ENCODE measurements at places on chromosomes 2 and 18.

DNA sequence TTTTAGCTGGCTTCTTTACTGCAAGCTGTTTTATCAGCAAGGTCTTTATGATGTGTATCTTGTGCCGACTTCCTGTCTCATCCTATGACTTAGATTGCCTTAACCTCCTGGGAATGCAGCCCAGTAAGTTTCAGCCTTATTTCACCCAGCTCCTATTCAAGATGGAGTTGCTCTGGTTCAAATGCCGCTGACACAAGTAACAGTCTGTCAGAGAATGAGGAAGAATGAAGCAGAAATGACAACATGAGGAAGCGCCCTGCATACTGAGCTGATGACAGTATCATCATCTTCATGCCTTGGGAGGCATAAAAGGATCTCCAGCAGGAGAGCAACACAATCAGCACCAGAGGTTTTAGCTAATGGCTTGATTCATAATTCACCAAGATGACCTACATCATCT is 309.4 kb downstream of the NBAS start:
- no peak for DNase-seq

DNA sequence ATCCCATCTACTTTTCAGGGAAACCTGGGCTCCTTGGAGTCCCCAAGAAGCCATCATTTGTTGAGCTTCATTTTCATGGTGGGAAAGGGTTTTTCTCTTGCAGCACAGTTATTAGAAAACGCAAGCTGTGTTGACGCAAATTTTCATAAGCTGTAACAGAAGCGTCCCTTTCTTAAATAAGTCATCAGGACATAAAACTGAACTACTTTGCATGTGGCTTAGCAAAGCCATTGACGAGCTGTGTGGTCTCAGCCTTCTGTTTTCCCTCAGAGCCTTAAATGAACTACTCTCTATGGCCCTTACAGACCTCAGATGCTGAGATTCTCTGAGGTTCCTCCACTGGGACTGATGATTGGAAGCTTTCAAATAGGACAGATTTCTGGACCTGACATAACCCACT is 85.1 kb downstream of the ARL4C start:
- DNase-seq, result no peak

GRCh38 chr2:64947885-64948284 is 41.3 kb upstream of the SLC1A4 start:
- no peak for DNase-seq

GRCh38 chr2:143988082-143988481 is 531.8 kb downstream of the ZEB2 start:
- no peak for DNase-seq

DNA sequence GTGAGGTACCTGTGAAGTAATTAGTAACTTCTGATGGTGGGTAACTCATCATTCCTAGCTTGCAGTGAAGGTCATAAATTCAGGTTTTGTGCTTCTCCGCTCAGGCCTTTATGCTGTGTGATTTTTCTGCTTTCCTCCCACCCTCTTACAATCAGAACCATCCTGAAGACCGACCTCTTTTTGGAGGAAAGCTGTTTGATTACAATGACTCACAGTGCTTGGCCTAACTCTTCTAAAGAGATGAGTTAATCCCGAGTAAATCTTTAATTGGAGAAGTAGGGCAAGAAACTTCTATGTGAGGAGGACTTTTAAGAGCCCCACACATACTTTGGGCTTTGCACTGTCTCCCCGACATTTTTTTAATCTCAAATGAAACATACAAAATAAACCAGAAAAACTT is 53.1 kb downstream of the TTC27 start:
- no peak for DNase-seq

DNA sequence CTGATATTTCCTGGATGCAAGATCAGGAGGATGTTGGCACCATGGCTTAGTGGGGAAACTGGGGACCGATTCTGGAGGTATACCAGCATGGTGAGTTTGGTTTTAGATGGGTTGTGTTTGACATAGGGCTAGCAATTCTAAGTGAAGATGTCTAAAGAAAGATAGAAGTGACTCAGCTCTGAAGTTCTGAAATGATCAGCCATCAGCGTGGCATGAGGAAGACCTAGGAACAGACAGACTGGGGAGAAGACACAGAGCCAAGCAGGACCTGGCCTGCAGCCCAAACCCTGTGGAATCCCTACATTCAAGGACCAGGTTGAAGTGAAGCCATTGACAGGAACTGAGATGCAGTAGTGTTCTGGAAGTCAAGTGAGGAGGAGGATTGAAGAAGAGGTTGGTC is 39.8 kb downstream of the HRH4 start:
- DNase-seq, result no peak

GRCh38 chr2:56014046-56014730 is 90.6 kb upstream of the EFEMP1 start:
- no peak for DNase-seq

- no peak for DNase-seq
These were observed 129.4 kb upstream of the OTOS start for GRCh38 chr2:240269886-240270285.

GRCh38 chr2:8605351-8606065 is 76.3 kb upstream of the ID2 start:
- DNase-seq, result no peak

- no peak for DNase-seq
These were observed 15.3 kb downstream of the DCTN1 start for GRCh38 chr2:74364533-74365505.

GRCh38 chr2:16739778-16740581 is 74.3 kb upstream of the CYRIA start:
- no peak for DNase-seq

DNA sequence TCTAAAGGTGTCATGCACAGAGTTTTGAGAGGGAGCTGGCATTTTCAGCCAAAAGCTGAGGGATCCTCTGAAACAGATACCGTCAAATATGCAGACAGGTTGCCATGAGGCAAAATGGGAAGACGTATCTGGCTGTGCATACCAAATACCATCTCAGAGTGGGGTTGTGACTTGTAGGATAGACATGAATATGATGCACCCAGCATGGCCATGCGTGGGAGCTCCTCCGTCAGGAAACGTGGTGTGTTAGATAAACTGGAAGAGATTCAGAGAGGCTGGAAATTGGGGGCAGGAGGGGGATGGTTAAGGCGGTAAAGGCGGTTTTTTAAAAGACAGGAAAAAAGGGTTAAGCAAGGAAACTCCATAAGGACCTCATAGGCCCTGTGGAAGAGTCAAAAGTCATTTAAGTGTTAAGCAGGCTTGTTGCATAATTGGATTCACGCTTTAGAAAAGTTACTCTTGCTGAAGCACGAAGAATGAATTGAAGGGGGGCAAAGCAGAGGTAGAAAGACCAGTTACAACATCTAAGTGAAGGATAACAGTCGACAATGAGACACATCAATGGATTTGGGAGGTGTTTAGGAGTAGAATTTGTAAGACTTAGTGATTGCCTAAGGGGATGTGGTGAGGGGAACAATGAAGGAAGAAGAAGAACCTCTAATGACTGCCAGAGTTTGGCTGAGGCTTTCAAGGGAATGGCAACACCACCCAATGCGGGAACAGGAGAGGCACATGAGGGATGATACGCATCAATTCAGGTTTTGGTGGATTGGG is 139.6 kb upstream of the CTAGE1 start:
- DNase-seq, result no peak

All from hematopoietic multipotent progenitor cell treated with erythropoietin and hydrocortisone succinate and interleukin-3 and kit ligand, for 4 days (in vitro differentiated cells).